ENCODE measurements at places on chromosomes 3 and 15. TPM values are rescaled to one million over a fixed set of nuclear protein-coding genes. Genes with fewer than 3 reads are reported as not detected.

APOD gene
- total RNA-seq, result 4.7 TPM

- H3K4me3 ChIP-seq, result no peak overlapping the region
- peak overlapping the region; percentile 49 for H3K27ac ChIP-seq
- H3K4me1 ChIP-seq, result no peaks in the 10 kb centered on the region
- no peak for DNase-seq
- H3K36me3 ChIP-seq, result no peaks in the 10 kb centered on the region
- H3K27me3 ChIP-seq, result peaks cover 2% of the 10 kb centered on the region
These were observed 244.5 kb downstream of the FGF12 start for GRCh38 chr3:192482809-192483208.

- peaks cover 2% of the 10 kb centered on the region for H3K27me3 ChIP-seq
- H3K4me1 ChIP-seq, result no peaks in the 10 kb centered on the region
- no peaks in the 10 kb centered on the region for H3K36me3 ChIP-seq
- no peak overlapping the region for H3K4me3 ChIP-seq
- DNase-seq, result no peak
- H3K27ac ChIP-seq, result no peak overlapping the region
These were observed 11.7 kb upstream of the ZNF148 start for GRCh38 chr3:125386811-125387210.

FSTL1 gene
- 304 TPM for total RNA-seq

All from lung (tissue), 17 donors.